ENCODE measurements at places on chromosomes 1 and 21.

GRCh38 chr1:108049178-108049819, 84.3 kb upstream of the VAV3 start:
- no peak for DNase-seq

GRCh38 chr1:42966688-42967612, 8.3 kb upstream of the SLC2A1 start:
- no peak for DNase-seq

- peak; percentile 55 for DNase-seq
These were observed 25.3 kb upstream of the RRP15 start for GRCh38 chr1:218259800-218260199.

DNA sequence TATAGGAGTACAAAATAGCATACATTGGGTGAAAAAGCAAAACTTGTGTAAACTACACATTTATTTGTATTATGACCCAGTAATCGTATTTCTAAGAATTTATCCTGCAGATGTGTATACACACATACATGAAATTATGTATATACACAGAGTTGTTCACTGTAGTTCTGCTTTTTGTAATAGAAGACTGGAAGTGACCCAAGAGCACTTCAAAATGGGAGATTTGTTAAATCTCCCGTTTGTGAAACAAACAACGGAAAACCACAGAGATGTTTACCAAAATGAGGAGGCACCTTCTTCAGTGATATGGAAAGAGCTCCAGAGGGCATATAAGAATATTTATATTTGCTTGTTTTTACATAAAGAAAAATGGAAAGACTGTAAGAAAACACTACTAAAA, 18.0 kb upstream of the MNDA start:
- no peak for DNase-seq

DNA sequence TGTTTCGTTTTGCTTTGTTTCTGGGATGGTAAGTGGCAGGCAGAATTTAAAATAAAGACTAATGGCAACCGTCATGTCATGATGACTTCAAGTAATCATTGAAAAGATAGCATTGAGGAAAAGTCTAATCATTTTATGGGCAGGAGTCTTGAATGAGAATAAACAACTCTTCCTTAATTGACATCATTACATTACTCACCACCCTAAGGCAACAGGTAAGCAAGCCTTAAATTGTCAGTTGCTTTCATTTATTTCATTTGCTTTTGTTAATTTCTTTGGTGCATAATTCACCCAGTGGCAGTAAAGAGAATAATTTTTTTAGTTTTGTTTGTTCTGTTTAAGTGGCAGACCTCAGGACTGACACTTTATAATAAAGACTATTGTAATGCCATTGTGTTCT, 669.0 kb downstream of the RWDD3 start:
- no peak for DNase-seq

GRCh38 chr1:110538075-110538474, 19.1 kb upstream of the KCNA10 start:
- no peak for DNase-seq

DNA sequence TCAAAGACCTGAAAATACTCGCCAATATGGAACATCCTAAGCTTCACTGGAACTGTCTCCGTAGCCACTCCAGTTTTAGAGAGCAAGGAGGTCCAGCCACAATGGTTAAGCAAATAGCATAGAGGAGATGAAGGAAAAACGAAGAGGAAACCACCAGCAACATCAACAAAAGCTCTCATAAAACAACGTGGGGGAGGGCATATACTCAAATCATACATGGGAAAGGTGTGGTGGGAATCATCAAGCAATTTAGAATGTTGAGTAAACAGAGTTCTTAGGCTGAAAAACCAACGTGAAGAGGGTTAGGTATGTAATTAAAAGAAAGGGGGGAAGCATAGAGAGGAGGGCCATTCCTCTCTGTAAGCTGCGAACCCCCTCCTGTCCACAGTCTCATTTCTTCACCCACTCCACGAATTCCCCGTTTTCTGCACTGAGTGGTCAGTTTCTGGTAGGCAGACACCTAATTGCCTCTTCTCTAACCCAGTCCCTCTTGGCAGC, 1.0 kb downstream of the TMEM59 start:
- DNase-seq: no peak

DNA sequence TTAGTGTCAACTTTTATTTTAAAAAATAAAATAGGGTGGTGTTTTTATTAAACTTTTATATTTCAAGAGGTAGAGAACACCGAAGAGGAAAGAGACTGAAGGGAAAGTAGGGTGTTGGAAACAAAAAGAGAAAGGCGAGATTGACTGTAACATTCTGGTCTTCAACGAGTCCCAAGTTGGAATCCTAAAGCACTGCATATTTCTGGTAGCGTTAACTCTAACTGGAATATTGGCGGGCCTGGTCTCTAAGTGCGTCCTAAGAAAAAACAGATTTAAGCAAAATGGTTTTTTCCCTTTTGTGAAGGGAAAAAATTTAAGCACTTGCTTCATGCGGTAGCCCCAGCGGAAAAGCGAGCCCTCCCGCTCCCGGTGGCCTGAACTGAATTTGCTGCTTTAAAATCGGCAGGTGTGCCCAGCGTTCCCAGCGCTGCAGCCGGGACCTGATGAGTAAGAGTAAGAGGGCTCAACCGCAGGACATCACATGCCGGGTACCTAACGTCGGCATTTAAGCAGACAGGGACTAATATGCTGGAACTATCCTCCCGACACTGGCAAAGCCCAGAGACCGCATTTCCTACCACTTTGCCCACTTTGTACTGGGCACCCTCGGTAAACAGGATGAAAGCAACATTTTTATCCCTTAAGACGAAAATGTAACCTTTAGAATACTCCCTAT, 30.5 kb upstream of the NFIA start:
- no peak for DNase-seq

DNA sequence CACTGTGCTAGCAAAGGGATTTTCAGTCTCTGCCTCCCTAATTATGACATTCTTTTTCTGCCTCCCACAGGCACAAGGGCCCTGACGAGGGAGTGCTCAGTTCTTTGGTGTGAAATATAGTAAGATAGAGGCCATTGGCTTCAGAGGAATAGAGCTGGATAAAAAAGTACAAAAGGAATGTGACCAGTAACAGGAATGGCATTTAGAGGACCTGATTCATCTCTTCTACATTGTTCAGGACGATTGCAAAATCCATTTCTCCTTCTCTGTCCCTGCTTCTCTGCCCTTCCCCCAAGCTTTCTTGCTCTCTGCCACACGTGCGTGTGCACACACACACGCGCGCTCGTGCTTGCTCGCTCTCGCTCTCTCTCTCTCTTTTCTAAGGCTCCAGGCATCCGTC, 668.2 kb downstream of the KIF26B start:
- no peak for DNase-seq

DNA sequence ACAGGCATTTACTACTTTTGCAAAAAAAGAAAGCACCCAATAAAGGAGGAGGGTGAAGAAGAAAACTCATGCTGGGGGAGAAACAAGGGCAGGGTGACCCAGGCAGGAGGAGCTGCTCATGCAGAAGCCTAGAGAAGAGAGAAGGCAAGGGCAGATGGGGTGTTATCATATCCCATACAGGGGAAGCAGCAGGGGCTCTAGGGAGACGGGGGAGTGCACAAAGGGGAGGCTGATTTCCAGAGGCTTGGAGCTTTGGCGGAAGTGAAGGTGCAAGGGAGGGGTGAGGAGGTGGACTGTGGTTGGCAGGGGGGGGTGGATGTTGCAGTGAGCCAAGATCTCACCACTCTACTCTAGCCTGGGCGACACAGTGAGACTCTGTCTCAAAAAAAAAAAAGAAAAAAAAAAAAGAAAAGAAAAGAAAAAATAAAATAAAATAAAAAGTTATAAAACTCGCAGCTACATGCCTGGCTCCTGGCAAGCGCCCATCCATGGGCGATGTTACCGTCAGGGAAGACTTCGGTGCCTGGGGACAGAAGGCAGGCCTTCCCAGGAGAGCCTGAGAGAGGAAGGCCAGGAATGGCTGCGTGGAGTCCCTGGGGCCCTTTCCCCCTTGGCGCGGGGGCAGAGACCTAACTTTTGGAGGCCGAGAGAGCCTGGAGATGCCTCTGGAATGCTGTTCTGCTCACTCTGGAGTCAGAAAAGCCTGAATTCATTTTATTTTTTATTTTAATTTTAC, 3.3 kb upstream of the FCN3 start:
- no peak for DNase-seq

GRCh38 chr1:91173346-91173890, 151.6 kb upstream of the ZNF644 start:
- no peak for DNase-seq

- DNase-seq: no peak
These were observed 73.4 kb upstream of the PPM1J start for GRCh38 chr1:112788561-112788960.

- no peak for DNase-seq
These were observed 265.5 kb upstream of the FMN2 start for GRCh38 chr1:239826211-239826610.

DNA sequence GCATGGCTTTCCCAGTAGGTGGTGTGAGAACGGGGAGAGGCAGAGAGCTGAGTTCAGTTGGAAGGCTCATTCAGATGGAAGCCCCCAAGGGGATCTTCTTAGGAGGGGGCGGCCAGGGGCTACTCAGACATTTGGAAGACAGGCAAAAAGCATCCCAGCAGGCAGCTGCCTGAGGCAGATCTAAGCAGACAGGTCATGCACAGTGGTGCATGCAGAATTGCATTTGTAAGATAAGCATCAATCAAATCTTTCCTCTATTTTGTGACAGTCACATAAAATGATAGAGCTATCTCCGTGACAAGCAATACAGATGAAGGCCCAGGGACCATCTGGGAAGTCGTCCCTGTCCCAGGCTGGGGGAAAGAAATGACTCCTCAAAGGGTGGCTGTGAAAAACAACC, 3.8 kb downstream of the RAB3B start:
- no peak for DNase-seq

DNA sequence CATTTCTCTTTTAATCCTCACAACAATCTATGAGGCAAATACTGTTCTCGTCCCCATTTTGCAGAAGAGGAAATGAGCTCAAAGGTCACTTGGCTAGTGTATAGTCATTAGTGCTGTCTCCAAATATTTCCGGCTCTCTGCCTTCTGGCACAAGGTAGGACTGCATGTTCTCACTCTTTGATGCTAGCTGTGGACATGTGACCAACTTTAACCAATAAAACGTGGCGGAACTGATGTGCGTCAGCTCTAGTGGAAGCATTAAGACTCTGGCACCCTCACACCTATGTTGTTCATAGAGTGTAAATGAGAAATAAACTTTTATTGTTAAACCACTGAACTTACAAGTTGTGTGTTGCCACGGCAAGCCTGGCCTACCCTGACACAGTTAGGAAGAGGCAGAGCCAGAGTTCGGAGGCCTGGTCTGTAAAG, 5.0 kb upstream of the KIF21B start:
- no peak for DNase-seq

GRCh38 chr1:84883286-84883685, 9.7 kb downstream of the LPAR3 start:
- no peak for DNase-seq

DNA sequence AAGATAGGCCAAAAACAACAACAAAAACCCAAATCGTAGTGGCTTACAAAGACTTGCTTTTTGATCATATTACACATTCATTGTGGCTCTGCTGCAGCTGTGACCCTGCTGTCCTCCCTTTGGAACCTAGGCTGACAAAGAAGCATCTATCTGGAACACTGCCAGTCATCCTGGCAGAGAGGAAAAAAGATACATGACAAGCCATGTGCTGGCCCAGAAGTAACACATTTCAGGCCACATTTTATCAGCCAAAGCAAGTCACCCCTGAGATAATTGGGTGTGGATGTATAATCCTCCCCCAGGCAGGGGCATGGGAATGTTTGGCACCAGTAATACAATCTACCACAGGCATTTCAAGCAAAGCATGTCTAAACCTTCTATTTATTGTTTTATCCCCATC, 37.2 kb upstream of the AGO1 start:
- no peak for DNase-seq

DNA sequence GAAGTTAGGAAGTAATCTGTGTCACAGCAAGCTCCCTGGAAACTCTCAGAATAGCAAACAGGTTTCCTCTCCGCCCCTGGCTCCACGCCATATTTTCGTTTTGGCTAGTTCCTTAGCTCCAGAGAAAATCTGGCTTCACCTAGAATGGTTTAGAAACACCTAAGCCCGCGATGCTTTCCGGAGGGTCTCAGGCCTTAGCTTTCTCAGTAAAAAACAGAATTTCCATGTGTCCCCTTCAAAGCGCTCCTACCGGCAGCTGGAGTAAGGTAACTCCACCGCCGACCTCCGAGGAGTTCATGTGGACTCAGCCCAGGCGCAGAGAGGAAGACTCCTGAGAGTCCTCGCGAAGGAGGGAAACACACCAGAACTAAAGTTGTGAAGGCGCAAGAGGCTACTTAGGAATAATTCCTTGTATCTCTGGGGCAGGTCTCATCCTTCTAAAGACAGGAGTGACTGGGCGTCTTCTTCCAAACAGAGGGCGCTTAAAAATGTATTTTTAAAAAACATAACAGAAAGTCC, 406 bp downstream of the KIAA0040 start:
- DNase-seq: no peak

DNA sequence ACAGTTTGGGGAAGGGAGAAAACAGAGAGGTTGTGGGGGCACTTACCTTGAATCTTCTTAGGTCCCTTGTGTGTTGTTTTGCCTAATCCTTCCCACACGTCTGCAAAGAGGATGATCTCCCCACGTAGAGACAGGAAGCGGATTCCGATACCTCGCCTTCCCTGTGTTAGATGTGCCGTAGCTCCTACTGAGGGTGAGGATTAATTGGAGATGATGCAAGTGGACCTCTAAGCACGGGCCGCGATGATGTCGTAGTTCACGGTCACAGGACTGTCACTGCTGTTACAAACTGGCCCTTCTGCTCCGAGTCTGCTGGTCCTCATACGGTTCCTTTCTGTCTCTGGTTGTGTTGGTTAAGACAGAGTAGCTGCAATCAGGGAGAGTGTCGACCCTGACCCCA, 27.7 kb downstream of the GALNT2 start:
- no peak for DNase-seq

- no peak for DNase-seq
These were observed 223.9 kb downstream of the DUSP10 start for GRCh38 chr1:221517961-221518360.

GRCh38 chr1:145716641-145717345, 2.5 kb upstream of the CD160 start:
- DNase-seq: no peak

DNA sequence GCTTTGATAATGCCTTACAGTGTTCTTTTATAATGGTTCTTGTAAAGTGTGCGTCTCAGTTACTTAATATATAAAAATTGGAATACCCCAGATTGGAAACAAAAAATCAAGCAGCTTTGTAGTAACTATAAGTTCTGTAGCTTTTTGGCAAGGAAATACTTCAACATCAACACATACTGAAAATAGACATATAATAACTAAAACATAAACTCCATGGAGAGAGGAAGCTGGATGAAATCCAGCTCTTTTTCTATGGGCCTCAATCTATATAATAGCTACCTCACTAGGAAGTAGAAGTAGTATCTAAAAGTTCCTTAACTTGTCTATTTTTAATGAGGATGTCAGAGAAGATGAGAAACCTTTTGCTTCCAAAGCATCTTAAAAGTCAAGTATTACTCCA, 313.3 kb upstream of the NFIA start:
- DNase-seq: no peak

GRCh38 chr1:20376171-20376570, 85.5 kb downstream of the VWA5B1 start:
- DNase-seq: no peak

- DNase-seq: no peak
These were observed 22.8 kb downstream of the NEK7 start for GRCh38 chr1:198179556-198179981.

All from Caco-2 (cell line).